ENCODE measurements at places on chromosomes 13 and 19.

DNA sequence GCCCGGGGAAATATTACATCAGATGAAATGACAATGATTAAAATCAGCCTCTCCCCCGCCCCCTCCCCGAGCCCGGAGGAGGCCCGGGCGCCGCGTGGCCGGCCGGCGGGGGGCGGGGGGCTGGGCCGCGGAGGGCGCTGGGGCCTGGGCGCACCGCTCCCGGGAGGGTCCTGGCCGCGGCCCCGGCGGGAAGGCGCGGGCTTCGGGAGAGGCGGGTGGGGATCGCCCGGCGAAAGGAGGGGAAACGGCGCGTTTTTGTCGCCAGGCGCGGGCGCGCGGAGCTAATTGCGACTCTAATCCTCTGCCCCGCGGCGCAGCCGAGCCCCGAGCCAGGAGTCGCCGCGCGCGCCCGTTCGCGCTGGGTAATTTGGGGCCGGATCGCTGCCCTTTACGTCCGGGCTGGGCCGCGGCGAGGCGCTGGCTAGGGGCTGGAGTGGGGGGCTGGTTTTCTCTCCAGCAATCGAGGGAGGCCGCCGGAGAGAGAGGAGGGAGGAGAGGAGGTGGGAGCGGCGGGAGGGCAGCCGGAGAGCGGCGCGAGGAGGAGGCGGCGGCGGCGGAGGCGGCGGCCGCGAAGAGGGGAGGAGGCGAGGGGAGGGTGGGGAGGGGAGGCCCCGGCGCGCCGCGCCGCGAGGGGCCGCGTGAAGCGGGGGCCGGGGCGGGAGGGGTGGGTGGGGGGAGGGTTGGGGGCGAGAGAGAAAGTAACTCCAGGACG, at the start of gene KCTD15:
Gene KCTD15 (plus strand): TSS at position 707 of the 712 bp plus-strand sequence. CDS start 3,585 bp downstream, outside the sequence.
- peak; percentile 56 for DNase-seq

DNA sequence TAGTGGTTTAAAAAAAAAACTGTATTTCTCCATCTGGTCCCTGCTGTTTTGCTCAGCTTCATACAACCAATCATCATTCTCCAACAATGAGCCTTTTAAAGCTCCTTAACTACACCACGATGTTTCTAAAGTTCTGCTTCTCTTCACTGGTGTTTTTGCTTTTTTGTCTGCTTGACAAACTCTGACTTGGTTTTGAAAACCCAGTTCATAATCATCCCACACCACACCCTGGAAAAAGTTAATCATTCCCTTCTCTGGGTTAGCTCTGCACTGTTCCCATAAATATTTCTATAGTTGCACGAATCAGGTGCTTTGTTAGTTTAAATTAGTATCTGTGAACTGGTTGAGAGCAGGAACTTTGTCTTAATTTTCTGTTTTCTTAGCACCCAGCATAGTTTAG, 217.1 kb downstream of the ENOX1 start:
- DNase-seq = no peak

GRCh38 chr19:46626446-46626845, 1.6 kb upstream of the PTGIR start:
- DNase-seq = no peak

- DNase-seq = no peak
Measured at GRCh38 chr13:43333176-43333575, 309.8 kb downstream of the DNAJC15 start.

GRCh38 chr19:55118401-55118991, 1.1 kb upstream of the PPP1R12C start:
- DNase-seq = peak; percentile 61

All from amniotic epithelial cell (primary cell).